ENCODE measurements at places on chromosomes 2 and 18.

DNA sequence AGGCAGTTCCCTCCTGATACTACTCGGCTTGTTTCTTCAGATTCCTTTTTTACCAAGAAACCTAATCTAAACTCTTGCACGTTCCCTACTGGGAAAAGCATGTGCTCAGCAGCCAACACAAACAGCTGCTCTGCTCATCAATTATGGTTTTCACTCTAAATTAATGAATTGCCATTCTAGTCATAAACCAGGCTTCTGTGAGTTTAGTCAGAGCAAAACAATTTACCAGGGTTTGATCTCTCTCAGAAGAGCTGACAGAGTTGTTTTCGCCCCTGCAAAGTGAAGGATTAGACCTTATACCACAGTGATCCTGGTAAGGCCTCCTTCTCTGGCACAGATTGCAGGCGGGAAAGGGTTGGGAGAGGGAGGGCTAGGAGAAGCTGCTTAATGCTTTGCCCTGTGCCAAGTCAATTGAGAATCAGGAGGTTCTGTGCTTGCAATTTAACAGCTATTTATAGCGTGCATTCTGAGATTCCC is 57.2 kb downstream of the REEP1 start:
- DNase-seq = no peak

GRCh38 chr2:69375494-69376353 is 11.3 kb downstream of the GFPT1 start:
- DNase-seq = no peak

DNA sequence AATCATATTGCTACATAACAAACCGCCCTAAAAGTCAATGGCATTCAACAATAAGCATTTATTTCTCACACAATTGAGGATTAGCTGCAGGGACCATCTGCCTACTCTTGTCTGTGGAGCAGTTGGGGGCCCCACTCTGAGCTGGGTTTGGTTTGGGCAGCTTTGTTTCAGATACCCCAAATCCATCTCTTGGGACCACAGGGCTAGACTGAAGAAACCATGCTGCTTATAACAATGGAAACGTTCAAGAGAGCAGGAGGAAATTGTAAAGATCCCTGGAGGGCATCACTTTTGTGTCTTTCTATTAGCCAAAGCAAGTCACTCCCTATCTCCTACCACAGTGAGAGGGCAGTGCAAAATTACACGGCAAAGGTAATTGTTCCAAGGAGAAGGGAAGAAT is 146.5 kb upstream of the MGAT5 start:
- no peak for DNase-seq

GRCh38 chr2:80231421-80231820 is 73.1 kb downstream of the LRRTM1 start:
- no peak for DNase-seq

- no peak for DNase-seq
Measured at GRCh38 chr2:1772471-1773267, 28.4 kb upstream of the PXDN start.

DNA sequence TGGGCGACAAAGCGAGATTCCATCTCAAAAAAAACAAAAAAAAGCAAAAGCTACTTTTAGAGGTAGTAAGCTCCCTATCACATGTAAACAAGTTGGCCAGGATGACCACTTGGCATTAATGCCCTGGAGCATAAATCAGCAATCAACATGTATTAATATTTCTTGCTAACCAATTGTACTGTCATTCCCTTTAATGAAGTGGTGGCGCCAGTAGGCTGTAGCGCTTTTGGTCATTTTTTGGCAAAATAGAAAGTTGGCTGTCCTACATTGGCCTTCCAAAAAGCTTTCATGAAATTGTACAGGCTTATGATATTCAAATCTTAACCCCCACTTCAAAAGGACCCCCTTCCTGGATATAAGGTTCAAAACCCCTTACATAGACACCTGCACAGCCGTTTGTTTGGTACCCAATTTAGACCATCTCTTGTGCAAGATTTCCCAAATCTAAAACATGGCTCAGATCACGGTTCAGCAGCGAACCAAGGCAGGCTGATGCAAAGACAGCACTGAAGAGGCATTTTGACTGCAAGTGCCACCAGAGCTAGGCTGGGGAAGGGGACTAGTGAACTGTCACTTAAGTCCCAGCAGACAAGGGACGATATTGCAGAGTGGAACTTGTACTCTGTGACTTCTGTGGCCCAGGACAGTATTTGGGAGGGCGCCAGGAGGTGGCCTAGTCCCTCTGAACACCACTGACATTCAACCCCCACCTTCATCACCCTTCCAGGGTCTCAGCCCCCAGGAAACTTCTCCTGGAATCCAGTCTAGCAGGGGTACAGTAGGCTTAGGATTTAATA is 31.9 kb downstream of the SMAD7 start:
- DNase-seq = no peak

All from T follicular helper cell (primary cell).